ENCODE measurements at places on chromosomes 2 and 18.

DNA sequence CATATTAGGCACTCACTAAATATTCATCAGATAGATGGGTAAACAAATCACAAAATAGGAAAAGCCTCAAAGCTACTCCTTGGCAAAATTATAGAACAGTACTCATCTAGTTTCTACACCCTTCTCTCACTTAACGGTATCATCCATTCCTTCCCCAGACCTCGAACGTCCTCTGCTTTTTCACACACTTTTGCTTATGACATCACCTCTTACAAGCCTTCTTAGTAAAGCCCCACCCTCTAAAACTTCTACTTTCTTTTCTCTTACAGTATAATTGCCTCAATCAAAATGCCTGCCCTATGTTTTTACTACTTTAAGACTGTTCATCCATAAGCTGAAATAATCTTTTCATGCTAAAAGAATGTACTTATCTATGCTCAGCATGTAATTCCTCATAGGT is 8.1 kb downstream of the CHN1 start:
- no peak for DNase-seq

- DNase-seq: no peak
Measured at GRCh38 chr2:129708221-129708967, 271.1 kb upstream of the RAB6C start.

DNA sequence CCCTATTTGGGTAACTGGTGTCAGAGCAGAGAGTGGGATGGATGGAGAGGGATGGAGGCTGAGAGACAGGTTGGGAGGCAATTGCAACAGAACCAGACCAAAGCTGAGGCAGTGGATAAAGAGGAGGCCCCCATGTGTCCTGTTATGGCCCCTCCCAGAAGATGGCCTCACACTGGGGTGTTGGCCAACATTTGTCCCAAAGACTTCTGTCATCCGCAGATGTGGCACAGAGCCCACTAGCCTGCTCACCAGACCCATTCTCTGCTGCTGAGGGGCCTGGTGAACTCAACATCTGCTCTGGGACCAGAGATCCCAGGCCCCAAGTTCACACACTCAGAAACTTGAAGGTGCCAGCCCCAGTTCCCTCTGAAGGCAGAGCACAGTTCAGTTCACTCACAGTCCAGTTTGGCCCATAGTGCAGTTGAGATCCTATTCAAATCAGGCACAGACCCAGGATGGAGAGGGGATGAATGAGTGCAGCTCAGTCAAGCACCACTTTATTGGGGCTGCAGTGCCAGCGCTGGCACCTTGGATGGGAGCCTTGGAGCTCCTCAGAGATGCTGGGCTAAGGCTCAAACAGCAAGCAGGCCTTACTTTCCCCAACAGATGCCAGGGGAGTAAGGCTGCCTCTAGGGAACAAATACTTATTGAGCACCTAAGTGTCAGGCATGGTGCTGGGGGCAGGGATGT is 189.2 kb downstream of the ZBTB7C start:
- DNase-seq: no peak

DNA sequence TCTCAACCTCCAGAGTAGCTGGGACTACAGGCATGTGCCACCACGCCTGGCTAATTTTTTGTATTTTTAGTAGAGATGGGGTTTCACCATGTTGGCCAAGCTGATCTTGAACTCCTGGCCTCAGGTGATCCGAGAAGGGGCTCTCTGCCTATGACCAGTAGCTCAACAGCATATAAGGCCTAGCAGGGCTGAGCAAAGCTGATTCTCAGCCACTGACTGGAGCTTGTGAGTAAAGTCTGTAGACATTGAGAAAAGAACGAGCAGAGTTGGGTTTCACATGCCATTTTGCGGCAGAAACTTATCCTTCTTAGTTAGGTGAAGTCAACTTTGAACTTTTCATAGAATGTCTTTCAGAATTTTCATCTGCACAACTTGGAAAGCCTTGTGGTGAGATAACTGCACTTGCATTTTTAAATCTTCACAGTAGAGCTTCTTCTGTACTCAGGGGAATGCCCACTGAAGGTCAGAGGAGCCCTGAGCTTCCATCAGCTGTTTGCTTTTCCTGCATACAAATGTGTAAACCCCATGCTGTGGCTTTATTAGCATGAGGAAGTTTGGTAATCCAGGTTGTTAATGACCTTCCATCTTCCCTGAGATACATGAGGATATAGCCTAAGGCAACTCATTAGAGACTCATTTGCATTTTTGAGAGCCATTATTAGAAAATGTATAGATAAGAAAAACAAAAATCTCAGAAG is 602.4 kb downstream of the METTL4 start:
- no peak for DNase-seq

DNA sequence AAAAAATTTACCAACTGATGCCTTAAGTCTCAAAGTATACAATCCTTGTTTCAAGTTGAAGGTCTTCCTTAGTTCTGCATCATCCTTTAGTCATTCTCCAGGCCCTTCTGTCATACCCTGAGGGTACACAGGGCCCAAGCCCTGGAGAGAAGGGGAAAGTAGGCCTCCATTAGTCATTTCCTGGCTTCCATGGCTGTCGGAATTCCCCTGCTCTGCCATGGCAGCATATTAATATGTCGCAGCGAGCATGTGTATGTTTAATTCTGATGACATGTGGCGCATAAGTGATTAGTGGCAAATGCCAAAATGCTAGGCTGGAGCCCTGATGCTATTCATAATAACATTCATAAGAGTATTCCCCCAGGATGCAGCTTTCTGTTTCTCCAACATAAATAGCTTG is 22.1 kb downstream of the GPR39 start:
- DNase-seq: no peak

- no peak for DNase-seq
Measured at GRCh38 chr2:10844097-10844496, 31.5 kb upstream of the PDIA6 start.

DNA sequence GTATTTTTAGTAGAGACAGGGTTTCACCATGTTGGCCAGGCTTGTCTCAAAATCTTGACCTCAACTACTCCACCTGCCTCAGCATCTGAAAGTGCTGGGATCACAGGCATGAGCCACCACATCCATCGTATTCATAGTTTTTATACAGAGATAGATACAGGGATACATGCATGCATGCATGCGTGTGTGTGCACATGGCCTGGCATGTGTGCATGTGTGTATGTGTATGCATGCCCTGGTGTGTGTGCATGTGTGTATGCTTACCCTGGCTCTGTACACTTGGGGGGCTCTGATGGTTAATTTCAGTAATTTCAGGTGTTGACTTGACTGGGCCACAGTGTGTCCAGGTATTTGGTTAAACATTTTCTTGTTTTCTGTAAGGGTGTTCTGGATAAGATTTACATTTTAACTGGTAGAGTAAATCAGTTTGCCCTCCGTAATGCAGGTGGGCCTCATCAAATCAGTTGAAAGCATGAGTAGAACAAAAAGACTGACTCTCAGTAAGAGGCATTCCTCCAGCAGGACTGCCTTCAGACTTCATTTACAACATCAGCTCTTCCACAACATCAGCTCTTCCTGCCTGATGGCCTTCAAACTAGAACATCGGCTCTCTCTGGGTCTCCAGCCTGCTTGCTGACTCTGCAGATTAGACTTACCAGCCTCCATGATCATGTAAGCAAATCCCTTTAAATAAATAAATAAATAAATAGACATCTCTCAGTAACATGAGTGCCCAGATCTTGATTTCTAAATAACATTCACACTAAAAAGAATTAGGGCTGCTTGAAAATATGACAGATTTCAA is 30.8 kb downstream of the SESTD1 start:
- no peak for DNase-seq

DNA sequence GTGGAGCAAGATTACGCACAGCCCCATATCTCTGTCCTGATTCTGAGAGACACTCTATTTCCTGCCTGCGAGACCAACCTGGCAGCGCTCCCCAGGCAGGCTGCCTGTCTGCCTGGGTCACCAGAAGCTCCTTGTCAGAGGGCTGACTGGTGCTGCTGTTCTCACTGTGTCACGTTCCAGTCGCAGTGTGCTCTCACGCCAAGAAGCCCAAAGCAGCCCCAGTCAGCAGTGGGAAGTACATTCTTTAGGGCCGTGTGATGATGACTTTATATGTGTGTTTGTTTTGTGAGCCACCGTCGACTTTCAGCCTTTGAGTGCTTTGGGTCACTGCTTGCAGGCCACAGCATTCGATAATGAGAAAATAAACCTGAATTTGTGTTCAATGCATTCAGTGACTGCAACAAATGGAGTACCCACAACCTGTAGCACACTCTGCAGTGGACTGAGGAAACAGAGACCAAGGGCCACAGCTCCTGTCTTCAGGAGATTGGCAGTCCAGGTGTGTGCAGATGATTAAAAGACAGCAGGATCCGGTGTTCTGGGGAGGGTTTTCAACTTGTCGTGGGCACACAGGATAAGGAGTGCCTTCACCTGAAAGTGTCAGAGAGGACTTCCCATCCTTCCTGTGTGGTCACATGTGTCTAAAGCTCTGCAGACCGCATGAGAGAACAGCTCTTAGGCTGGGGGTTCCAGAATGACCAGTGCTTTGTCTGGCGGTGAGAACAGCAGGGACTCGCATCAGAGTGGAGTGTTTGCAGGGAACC is 4.8 kb downstream of the TNFRSF11A start:
- DNase-seq: no peak

GRCh38 chr18:78521744-78522143 is 457.9 kb upstream of the SALL3 start:
- no peak for DNase-seq

- DNase-seq: no peak
Measured at GRCh38 chr2:192145496-192145895, 49.2 kb downstream of the TMEFF2 start.
